GM13976 (cell line): ENCODE measurements at places on chromosomes 16 and 17.
A peak's percentile ranks its signal among the peaks of the same experiment; 100 is the strongest.

DNA sequence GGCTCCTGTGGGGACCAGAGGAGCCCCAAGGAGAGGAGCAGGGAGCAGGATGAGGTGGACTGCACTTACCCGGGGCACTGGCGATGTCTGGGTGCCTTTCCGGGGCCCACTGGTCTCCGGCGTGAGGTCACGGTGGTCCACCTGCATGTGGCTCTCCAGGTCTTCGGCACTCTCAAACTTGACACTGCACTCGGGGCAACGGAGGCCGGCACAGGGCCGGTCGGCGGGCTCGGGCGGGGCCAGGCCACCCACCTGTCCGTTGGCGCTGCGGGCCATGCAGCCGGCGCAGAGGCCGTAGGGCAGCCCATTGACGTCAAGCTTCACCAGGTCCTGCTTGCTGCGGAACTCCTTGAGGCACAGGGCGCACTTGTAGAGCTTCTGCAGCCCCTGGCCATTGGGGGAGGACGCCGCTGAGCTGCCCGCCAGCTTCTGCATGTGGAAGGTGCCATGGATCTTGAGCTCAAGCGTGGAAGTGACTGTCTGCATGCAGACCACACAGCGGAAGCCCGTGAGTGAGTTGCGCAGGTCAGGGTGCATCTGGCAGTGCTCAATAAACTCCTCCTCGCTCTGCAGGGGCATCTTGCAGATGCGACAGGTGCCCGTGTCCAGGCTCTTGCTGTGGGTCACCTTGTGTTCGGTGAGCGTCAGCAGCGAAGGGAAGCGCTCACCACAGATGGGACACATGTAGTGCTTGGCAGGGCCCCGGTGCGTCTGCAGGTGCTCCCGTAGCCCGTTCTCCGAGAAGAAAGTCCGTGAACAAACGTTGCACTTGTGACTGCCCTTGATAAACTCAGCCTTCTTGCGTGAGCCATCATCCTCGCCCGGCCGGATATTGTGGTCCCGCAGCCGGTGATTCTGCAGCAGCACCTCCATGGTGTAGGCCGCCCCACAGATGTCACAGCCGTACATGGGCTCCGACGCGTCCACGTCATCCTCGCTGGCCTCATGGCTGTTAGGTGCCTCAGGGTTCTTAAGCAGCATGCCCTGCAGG lies 220.0 kb downstream of the ZNF423 start:
- DNase-seq: no peak

DNA sequence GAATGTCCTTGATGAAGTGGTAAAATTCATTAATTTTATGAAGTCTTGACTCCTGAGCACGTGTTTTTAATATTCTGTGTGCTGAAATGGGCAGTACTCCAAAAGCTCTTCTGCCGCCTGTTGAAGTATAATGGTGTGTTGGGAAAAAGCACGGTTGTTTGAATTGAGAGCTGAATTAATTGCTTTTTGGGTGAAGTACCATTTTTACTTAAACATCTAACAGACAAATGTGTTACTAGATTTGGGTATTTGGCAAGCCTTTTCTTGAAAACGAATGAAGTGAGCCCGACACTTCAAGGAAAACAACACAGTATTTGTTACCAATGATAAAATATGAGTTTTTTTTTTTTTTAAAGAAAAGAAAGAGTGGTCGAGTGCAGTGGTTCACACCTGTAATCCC lies 22.5 kb downstream of the WWP2 start:
- DNase-seq: no peak

DNA sequence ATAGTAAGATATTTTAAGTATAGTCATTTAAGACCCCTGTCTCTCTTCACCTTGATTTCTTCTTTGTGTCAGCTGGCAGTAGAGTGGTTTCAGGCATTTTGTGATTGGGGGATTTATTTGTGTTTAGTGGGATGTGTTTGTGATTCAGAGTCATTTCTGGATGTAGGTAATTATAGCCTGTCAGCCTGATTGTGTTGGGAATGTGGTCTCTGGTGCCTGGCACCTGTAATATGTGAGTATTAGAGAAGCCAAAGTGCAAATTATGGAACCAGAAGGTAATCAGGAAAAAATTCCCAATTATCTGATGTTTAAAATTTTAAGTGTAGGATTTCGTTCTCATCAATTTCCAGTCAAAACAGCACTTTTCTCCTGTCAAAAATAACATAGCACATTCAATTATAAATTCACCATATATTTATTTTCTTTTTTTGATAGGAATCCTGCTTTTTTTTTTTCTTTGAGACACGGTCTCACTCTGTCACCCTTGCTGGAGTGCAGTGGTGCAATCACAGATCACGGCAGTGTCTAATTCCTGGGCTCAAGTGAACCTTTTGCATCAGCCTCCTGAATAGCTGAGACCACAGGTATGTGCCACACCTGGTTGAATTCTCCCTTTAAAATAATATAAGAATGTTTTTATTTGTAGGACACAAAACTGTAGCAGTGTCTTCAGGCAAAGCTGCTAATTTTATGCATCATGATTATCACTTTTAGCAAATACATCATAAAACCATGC lies 42.7 kb downstream of the ATF7IP2 start:
- no peak for DNase-seq

DNA sequence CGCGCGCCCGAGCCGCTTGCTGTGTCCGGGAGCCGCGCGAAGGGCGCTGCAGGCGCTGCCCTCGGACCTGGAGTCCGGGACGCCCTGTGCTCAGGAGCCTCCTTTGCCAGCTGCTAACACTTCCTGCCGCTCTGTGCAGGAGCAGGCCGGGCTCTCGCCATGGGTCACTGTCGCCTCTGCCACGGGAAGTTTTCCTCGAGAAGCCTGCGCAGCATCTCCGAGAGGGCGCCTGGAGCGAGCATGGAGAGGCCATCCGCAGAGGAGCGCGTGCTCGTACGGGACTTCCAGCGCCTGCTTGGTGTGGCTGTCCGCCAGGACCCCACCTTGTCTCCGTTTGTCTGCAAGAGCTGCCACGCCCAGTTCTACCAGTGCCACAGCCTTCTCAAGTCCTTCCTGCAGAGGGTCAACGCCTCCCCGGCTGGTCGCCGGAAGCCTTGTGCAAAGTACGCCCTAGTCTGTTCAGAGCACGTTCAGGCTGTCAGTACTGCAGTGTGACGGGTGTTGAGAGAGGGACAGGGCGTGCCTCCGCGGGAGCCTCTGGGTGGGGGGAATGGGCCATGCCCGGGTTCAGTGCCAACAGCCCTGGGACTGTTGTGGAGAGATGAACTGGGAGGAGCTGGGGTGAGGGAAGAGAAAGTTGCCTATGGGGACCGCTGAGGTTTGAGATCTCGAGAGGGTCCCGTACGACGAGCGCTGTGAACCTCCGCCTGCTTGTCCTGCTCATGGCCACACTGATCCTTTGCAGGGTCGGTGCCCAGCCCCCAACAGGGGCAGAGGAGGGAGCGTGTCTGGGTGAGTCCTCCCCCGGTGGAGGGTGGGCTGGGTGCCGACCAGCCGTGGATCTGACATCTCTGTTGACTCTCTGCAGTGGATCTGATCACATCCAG lies 1.3 kb downstream of the ZNF276 start:
- peak; percentile 61 for DNase-seq

DNA sequence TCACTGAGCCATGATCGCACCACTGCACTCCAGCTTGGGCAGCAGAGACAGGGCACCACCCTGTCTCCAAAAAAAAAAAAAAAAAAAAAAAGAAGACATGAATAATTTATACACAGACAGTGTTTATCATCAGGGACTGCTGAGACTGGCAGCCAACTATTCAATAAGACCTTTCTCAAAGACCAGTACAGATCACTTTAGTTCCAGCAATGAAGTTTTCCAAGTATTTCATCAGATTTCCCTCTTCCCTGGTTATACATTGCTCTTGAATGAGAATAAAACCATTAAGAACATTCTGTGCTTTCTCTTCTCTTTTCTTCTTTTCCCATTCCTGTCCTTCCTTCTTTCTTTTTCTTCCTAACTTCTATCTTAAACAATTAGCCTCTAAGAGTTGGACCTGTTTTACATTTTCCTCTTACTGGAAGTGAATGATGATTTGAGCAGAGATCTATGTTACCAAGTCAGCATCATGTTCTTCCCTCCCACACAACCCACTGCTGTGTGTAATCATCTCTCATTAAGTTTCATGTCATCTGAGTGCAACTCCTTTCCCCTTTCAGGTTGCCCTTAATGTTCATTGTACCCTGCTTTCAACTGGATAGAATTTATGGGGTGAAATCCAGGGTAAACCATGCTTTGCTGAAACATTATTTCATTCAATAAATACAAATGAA lies 35.9 kb upstream of the SMIM36 start:
- DNase-seq: no peak

DNA sequence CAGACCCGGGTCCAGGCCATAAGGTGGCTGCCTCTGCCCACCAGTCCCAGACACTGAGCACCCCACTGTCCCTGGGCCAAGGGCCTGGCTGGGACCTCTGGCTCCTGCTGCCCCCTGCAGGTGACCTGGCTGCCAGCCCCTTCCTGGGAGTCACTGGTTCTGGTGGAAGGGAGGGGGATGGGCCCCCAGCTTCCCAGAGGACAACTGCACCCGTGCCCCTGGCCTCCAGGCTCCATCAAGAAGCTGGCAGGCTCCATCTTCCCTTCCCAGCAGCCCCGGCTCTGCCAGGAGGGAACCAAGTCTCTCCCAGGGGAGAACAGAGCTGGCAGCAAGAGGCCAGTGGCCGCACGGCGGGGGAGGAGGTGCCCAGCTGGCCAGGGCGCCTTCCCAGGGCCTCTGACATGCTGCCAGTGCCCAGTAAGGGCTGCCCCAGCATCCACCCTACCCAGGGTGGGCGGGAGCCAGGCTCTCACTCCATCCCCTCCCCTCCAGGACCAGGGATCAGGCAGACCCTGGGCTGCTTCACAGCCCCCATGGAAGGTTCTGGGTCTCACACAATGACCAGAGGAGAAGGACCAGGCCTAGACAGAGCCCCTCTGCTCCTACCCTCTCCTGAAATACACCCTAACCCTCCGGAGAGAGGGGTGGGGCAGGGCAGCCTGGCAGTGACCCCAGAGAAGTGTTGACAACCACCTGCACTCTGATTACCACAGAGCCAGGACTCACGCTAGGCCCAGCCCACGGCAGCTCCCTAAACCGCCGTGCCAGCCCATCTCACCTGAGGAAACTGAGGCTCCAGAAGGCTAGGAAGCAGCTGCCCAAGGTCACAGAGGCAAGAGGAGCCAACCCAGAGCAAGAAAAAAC lies 3.6 kb downstream of the CLUH start:
- DNase-seq: no peak

DNA sequence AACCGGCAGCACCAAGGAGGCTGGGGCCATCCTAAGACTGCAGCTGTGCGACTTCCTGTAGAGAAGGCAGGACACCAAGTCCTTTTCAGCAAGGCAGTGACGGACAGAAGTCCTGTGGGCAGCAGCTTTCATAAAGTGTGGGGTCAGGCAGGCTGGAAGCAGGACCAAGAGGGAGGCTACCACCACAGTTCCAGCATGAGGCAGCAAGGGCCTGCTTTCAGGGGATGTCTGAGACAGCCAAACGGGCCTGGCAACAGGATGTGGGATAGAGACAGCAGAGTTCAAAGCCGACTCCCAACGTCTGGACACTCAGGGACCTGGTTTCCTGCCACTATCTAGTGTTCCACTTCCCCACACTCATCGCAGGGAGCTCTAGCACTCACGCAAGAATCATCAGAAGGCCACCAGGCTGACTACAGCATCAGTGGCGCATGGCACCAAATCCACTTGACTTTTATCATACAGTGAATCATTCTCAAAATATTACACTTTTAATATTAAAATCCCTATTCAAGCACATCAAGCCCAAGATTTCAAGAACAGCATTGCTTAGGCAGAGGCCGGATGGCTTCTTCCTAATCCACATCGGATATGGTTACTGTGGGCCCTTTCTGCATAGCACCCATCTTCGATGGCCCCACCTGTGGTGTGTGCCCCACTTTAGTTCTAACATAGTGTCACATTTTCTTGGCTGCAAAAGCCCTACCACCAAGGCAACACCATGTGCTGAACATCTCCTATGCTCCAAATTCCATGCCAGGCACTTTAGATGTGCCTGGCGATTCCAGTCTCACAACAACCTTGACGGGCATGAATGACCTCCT lies 5.2 kb downstream of the USP7 start:
- no peak for DNase-seq

- no peak for DNase-seq
Measured at GRCh38 chr16:30773826-30774225, 11.7 kb downstream of the RNF40 start.

GRCh38 chr16:83899272-83899897 lies 470 bp downstream of the MLYCD start:
- DNase-seq: peak; percentile 68

GRCh38 chr17:63675607-63676546 lies 24.0 kb downstream of the LIMD2 start:
- no peak for DNase-seq

DNA sequence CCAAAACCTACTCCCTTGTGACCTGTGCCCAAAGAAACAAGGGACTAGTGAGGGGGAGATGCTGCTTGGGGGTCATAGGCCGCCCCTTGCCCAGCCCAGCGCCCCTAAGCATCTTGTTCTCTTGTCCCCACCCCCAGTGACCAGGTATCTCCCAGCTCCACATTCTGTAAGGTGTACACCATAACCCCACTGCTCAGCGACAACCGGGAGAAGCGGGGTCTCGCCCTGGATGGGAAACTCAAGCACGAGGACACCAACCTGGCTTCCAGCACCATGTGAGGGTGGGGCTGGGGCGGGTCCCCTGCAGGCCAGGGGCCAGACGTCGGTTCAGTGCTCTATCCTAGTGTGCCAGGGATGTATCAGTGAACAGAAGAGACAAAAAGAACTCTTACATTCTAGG lies 8.7 kb downstream of the ARRB2 start:
- DNase-seq: no peak

- peak; percentile 67 for DNase-seq
Measured at GRCh38 chr16:81808933-81809480, 29.9 kb downstream of the PLCG2 start.

- no peak for DNase-seq
Measured at GRCh38 chr16:31002862-31003341, 7.5 kb downstream of the STX1B start.

- DNase-seq: peak; percentile 59
Measured at GRCh38 chr16:86089991-86090390, 191.0 kb downstream of the IRF8 start.

- no peak for DNase-seq
Measured at GRCh38 chr16:70665806-70666735, 19.7 kb downstream of the IL34 start.

- DNase-seq: peak; percentile 42
Measured at GRCh38 chr17:50681263-50682200, 26.2 kb downstream of the ANKRD40 start.

DNA sequence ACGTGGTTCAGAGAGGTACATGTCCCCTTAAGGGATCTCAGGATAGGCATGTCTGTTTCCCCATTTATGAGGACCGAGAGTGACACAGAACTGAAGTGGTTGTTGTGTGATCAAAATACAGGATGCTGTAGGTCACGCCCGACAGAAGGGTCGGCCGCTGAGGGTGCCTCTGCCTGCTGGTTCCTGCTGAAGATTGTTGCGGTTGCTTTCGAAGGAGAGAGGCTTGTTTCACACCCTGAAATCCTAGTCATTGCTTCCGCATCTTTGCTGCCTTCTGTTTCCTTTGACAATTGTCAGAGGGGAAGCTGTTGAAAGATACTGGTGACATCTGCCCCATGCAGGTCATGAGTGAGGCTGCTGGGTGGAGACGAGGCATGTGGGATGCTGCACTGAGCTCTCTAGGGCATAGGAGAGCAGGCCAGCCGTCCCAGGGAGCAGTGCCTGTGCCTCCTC lies 3.8 kb upstream of the NAT9 start:
- DNase-seq: peak; percentile 69
